ENCODE measurements at places on chromosomes 11 and 22.

DNA sequence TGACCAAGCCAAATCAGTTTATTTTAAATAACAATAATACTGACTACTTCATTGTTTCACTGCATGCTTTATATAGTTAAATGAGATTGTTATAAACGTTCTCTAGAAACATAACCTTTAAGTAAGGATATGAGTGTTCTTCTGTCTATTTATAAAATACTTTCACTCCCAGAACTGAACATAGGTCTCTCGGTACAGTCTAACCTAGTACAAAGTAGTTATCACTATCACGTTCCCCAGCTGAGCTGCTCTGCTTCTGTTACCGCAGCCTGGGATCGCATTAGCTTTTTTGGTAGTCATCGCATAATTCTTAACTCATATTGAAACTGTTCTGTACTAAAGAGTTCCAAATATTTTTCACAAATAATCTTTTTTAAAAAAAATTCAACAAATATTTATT is 143.6 kb downstream of the WNT11 start:
- DNase-seq, result no peak

DNA sequence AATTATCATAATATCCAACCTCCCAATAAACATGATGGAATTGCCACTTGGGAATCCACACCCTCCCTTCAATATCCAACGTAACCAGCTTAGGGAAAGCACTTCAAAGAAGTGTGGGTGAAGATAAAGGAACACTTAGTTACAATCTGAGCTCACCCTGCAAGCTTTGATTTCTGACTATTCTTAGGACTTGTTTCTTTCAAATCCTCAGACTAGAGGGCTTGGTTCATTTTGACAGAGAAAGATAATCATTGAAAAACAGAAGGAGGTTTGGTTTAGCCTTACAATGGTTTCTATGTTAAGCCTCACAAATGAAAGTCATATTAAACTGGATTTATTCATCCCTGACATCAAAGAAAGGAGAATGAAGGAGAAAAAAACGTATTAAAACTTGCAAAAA is 57.9 kb upstream of the SYT13 start:
- no peak for DNase-seq

DNA sequence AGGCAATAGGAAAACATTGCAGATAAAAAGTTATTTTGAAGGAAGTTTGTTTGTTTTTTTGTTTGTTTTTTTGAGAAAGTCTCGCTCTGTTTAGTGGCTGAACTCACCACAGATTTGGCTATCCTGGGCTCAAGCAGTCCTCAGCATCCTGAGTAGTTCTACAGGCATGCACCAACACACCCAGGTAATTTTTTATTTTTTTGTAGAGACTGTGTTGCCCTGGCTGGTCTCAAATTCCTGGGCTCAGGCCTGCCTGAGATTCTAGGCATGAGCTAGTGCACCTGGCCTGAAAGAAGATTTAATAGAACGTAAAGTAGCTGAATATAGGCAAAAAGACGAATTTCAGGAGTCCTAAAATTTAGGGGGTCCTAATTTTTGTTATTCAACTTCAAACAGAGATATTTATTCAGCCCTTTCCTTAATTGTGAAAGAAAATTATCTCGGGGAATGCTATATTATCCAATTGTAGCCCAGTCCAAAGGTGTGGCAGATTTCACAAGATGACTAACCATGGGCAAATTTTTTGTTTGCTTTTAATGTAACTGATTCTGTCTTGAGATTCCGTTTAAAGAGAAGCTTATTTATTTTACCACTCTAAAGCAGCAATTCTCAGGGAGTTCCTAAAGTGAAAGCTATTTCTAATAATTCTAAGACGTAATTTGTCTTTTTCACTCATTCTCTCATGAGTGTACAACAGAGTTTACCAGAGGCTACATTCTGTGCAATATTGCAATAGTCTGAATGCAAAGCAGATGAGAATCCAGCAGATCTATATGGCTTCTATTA is 940 bp downstream of the IL18 start:
- DNase-seq, result no peak

DNA sequence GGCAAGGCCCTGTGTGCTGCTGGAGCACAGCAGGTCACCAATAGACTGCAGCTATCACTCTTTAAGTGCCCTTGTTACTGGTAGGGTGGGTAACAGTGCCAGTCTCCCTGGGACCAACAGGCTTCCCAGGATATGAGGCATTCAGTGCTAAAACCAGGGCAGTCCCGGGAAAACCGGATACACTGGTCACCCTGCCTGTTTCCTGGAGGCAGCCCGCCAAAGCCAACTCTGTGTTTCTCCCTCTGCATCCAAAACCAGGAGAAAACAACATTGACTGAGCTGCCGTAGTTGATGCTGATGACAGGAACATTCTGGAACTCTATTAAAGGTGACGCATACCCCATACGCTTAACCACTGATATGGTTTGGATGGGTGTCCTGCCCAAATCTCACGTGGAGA is 149.1 kb downstream of the SHANK2 start:
- DNase-seq, result no peak

DNA sequence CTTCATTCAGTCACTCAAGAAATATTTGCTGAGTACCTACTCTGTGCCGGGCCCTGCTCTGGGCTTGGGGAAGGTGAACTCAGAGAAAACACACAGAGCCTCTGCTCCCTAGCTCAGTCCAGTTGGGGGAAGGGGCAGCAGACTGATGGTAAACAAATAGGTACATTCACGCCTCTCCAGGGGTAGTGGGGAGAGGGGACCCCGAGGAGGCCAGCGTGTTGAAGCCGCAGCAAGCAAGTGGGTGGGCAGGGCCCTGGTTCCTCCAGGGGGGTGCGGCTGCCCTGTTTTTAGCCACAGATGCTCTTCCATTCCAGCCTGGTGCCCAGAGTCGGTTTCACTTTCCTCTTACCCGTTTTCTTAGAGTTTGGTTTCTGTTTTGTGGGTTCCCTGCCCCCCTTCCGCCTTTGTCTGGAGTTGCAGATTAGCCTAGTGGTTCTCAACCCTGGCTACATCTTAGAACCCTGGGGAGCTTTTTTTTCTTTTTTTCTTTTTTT is 8.7 kb downstream of the DRAP1 start:
- peak; percentile 92 for DNase-seq

DNA sequence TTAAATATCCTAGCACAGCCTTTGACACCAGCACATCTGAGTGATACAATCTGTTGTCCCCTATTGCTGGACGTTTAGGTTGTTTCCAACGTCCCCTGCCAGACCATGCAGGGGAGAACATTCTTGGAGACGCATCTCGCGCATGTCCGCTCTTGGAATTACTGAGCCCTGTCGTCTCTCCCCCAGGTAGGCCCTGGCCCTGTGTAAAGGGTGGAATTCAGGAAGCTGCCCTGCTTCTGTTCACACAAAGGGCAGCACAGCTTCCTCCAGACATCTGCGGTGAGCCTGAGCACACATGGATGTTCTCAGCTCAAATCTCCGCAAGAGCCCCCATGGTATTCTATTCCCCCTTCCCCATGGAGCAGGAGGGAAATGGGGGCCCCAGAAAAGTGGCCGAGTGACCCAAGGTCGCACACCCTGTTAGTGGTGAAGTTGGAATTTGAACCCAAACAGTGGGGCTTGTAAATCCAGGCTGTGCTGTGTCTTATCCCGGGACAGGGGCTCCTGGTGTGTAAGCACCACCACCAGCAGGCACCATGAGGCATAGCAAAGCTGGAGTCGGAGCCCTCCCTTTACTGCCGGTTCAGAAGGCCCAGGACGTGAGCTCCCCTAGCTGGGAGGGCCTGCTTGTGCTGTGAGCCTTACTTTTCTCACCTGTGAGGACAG is 5.0 kb upstream of the FGF19 start:
- no peak for DNase-seq
